ENCODE measurements at places on chromosomes 6 and 20. TPM values are rescaled to one million over a fixed set of nuclear protein-coding genes. Genes with fewer than 3 reads are reported as not detected.
A peak's percentile ranks its signal among the peaks of the same experiment; 100 is the strongest.

DNA sequence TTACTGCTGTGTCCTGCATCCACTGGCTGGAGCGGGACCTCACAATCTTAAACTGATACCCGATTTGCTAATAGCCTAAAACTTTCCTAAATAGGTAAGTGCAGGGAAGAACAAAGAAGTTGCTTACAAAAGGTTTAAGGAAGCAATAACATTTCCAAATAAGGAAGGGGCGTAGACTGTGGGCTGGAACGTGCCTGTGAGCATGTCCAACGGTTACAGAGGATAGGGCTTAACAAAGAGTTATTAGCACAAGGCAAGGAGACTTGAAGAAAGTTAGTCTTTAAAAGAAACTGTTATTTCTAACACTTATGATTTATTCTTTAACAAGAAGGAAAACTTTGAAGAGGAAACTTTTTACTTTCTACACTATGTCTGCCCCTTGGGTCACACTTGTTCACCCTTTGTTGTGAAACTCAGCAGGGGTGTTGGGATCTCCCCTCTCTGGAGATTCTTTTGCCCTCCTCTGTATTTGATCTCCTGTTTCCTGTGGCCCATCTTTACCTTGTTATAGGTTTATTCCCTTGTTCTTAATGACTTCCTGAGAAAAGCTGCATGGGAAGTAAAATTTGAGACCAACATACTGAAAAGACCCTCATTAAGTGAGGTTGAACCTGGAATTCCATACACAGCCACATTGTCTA lies 28.7 kb downstream of the KAT14 start:
- no peak for DNase-seq

Gene ASIP
- polyA plus RNA-seq: not detected

DNA sequence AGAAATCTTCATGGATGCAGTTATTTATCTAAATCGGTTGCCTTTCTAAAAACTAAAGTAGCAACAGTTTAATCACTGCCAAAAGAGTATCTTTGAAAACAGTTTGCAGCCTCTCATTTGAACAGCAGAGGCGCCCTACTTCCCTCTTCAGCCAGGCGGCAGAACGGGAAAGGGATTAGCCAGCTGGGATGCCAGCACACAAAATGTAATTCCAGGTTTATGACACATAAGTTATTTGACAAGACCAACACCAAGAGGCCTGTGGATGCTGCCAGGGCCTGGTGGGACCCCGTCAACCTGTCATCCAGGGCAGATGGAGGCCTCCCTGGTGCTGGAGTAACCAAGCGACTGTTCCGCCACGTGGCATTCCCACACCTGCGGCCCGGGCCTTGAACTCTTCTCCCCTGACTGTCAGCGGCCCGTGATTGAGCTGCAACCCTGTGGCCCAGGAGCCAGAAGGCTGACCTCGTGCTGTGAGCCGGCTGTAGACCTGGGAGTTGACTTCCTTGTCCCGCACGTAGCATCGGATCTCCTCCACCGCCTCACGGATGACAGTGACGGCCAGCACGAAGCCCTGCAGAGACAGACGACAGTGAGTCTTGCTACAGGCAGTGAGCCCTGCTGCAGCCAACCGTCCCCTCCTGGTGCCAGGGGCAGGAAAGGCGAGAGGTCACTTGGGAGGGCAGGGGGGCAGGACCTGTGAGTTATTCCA lies 55.5 kb downstream of the ATP9A start:
- peak; percentile 54 for DNase-seq

DNA sequence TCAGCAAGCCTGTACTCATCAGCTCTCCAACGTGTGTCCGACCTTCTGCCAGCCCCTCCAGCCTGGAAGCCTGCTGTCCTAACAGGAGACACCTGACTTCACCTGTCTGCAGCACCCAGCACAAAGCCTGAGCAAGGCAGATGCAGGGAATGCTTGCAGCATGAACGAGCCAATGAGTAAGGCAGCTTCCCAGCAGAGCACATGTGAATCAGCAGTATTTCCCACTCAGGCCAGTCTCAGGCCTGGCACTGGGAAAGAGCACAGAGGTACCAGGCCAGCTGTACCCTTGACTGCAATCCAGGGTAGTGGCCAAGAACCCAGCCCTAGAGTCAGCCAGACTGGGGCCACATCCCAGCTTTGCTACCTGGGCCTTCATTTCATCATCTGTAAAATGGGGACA lies 120.8 kb downstream of the MAFB start:
- DNase-seq: no peak

GRCh38 chr6:15854826-15855710 lies 192.2 kb upstream of the DTNBP1 start:
- peak; percentile 66 for DNase-seq

DNA sequence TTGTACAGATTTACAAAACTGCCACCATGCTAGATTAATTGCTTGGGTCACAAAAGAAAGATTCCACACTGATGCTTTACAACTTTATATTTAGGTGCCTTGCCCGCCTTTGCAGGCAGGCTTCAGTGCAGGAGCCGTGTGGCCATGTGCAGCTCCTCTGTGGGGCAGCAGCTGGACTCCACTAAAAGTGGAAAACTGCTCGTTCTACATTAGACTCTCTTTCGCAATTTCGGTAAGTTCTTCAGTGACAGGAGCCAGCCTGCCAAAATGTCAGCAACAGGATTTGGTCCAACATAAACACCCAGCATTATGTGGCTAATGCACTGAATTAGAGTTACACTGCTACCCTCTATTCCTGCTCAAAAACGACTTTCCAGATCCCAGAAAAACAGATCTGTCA lies 174.4 kb upstream of the KCNK16 start:
- DNase-seq: peak; percentile 68

- no peak for DNase-seq
Observed at GRCh38 chr20:51661609-51662178, 106.5 kb downstream of the ATP9A start.

Gene CST4
- polyA plus RNA-seq: not detected

DNA sequence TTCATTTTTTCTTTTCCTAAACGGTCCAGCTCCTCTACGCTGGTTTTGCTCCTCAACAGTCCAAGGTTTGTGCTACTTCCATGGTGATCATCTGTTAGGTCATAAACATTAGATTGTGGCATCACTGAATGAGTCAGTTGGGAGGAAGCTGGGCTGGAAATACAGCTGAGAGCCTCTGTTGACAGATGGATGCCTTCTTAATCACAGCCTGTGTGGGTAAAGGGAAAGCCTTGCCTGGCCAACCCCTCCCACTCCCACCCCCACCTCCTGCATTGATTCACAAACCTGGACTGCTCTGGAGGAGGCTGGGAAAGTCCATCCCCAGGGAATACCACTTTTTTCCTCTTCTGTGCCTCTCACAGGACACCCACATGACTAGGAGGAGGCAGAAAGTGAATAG lies 180.6 kb upstream of the CCN2 start:
- peak; percentile 84 for DNase-seq

DNA sequence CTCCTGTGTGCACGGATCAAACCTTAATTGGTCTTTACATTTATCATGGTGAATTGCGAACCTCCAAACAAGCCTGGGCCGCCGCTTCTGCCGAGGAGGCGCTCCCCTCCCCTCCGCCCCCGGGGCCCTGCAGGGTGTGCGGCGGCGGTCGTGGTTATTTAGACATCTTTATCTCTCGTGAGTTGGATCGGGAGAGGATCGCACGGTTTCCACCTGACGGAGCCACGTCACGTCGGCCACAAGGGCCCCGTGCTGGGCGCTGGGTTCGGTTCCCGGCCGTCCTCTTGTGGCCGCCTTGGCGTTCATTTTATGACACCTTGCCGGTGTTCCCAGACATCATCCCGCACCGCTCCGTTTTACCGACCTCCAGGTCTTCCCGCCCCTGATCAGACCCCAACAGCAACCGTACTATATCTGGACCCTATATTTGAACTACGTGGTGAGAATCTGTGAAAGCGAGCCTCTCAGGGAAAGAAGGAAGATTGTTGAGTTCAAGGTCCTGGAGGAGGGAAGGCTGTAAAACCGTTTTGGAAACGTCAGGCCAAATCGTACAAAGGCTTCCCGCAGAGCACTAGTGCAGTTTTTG lies 1.3 kb upstream of the CNR1 start:
- peak; percentile 6 for DNase-seq

GRCh38 chr20:14865169-14865568 lies 527.8 kb upstream of the FLRT3 start:
- DNase-seq: no peak

Gene GUCA1A
- 0.06 TPM for polyA plus RNA-seq

Gene SLC26A8
- 0.15 TPM for polyA plus RNA-seq

GRCh38 chr6:95091823-95092436 lies 485.4 kb upstream of the MANEA start:
- peak; percentile 74 for DNase-seq

DNA sequence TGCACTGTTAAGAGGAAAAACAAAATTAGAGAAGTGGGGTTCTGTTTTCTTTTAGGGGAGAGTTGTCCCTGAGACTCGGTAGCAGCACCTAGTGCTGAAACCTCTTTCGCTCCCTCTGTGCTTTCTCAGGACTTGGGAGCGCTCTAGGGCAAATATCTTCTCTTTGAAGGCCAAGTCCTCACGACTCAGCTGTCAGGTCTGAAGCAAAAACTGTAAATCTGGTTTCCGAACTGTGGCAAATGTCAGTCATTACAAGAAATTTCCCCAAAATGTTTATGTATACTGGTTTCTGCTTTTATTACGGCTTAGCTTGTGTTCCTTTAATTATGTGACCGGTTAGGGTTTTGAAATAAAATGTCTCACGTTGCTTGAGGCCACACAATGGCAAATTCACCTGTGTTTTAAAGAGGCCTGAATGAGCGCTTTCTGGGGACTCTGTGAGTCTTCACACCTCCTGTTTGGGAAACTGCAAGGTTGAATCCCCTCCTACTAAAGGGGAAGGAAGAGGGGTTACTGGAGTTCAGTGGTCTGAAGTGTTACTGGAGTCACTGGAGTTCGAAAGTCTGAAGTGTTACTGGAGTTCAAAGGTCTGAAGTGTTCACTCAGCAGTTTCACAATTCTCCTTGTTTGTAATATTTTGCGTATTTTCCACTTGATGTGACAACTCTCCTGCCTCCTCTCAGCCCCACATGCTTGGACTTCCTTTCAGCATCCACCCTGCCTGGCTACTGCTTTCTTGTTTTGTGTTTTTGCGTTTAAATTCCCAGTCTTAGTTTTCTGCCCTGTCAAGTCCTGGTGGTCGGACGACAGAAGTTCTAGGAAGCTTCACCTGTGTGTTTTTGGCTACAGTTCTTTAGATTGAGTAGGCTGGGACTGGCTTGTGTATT lies 1.6 kb downstream of the SMPDL3A start:
- peak; percentile 70 for DNase-seq

GRCh38 chr20:47318586-47319516 lies 37.6 kb downstream of the ZMYND8 start:
- DNase-seq: peak; percentile 88

GRCh38 chr6:153043719-153044118 lies 41.2 kb upstream of the MTRF1L start:
- DNase-seq: no peak

Gene SSTR4
- polyA plus RNA-seq: not detected

Gene ARG1
- 1.7 TPM for polyA plus RNA-seq

Gene PNPLA1
- polyA plus RNA-seq: not detected

DNA sequence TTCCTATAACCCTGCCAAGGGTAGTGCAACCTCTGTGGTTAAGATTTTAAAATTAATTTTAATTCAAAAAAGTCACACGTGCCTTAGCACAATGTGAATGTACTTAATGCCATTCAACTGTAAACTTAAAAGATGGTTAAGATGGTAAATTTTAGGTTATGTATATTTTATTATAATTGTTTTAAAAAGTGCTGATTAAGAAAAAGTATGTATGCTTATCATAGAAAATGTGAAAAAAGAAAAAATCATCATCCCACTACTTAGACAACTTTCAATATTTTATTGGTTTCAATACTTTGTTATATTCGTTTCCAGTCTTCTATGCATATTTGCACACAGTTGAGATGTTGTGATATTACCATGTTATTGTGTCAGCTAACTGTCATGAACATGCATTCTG lies 18.7 kb downstream of the ARFGEF2 start:
- no peak for DNase-seq

Gene SLC17A4
- 0.28 TPM for polyA plus RNA-seq

GRCh38 chr6:38192487-38192886 lies 373.0 kb downstream of the ZFAND3 start:
- DNase-seq: no peak

GRCh38 chr6:40997234-40997957 lies 41.6 kb downstream of the UNC5CL start:
- DNase-seq: peak; percentile 78

Gene GOPC
- polyA plus RNA-seq: 41.0 TPM

Gene ZNF334
- 8.9 TPM for polyA plus RNA-seq

Gene BANF2
- polyA plus RNA-seq: not detected

- DNase-seq: no peak
Observed at GRCh38 chr6:143911028-143911427, 46.8 kb downstream of the ZC2HC1B start.

DNA sequence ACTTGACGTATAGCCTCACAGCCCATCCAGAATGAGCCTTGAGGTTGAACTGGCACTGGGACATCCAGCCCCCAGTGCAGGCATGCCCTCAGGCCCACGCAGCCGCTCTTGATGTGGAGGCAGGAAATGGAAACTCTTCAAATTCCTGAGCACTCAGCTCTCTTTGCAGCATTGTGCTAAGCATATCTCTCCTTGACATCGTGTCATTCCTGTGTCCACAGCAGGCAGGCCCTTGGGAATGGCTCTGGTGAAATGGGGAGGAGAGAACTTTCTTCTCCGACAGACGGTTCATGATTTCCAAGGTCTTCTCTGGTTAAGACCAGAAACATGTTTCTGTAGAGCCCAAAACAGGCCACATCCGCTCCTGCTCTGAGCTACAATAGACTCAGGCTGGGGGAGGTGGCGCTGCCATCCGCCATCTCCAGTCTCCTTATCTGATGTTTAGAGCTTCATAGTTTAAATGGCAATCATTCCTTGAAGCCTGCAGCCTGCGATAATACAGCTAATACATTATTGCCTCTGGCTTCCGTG lies 248.8 kb downstream of the CDH4 start:
- no peak for DNase-seq

GRCh38 chr6:111107589-111107988 lies 20.3 kb downstream of the SLC16A10 start:
- DNase-seq: no peak

Measured in muscle of leg (tissue), 16 donors.